ENCODE measurements at places on chromosomes 6 and 20. TPM values are rescaled to one million over a fixed set of nuclear protein-coding genes. Genes with fewer than 3 reads are reported as not detected.

The ADTRP gene
- 21.1 TPM for total RNA-seq

The ZNF831 gene
- total RNA-seq = 0.98 TPM

The GTSF1L gene
- total RNA-seq = not detected

The NFYA gene
- 18.6 TPM for total RNA-seq

The ANGPT4 gene
- total RNA-seq = 3.0 TPM

The ZNF337 gene
- total RNA-seq = 23.0 TPM

The KLHDC3 gene
- total RNA-seq = 36.7 TPM

The CLPSL1 gene
- not detected for total RNA-seq

The SPDEF gene
- 0.61 TPM for total RNA-seq

The TNFRSF21 gene
- 23.0 TPM for total RNA-seq

The SLC26A8 gene
- under 0.01 TPM for total RNA-seq

The SAMD10 gene
- total RNA-seq = 6.2 TPM

The FAM209B gene
- total RNA-seq = not detected

The EDN1 gene
- 31.6 TPM for total RNA-seq

The NFATC2 gene
- total RNA-seq = 8.4 TPM

The PROKR2 gene
- total RNA-seq = not detected

The KIF25 gene
- 0.17 TPM for total RNA-seq

The PCED1A gene
- total RNA-seq = 82.6 TPM

The SLC35D3 gene
- not detected for total RNA-seq

The TMEM244 gene
- total RNA-seq = not detected

The IL17F gene
- total RNA-seq = not detected

The SNAP25 gene
- total RNA-seq = 2.2 TPM

The NNAT gene
- total RNA-seq = 0.76 TPM

The LHFPL5 gene
- not detected for total RNA-seq

The MYLIP gene
- total RNA-seq = 29.9 TPM

The NRSN1 gene
- not detected for total RNA-seq

The UTRN gene
- total RNA-seq = 377 TPM

The GHRH gene
- not detected for total RNA-seq

The CDKAL1 gene
- total RNA-seq = 9.8 TPM

The RSPO4 gene
- total RNA-seq = 0.49 TPM

The FRK gene
- 3.1 TPM for total RNA-seq

The PARD6B gene
- total RNA-seq = 36.4 TPM

The EIF6 gene
- 106 TPM for total RNA-seq

The SLC52A3 gene
- 0.89 TPM for total RNA-seq

The NKX2-4 gene
- not detected for total RNA-seq

The SLC22A1 gene
- 1.5 TPM for total RNA-seq

The SYNGAP1 gene
- 18.3 TPM for total RNA-seq

The TUBB2B gene
- total RNA-seq = 3.1 TPM

The C6orf58 gene
- not detected for total RNA-seq

The TSHZ2 gene
- 2.3 TPM for total RNA-seq
